ENCODE measurements at places on chromosomes 6 and 20.

DNA sequence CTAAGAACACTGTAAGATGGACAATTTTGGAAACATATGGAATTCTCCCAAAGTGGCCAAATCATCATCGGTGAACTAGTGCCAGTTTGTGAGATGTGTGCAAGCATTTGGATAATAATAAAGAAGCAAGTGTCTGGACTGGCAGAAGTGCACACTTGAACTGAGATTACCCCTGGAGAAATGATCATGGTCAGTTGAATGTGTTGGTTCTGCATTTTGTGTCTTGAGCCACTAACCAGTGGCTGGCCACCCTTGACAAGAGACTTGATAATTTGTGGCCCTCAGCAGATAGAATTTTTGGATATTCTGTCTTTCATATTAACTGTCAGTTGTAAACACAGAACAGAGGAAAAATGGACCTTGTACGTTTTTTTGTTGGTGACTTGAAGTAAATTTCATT, 37.4 kb downstream of the CITED2 start:
- H3K4me1 ChIP-seq: no peaks in the 10 kb centered on the region
- no peak overlapping the region for H3K27ac ChIP-seq
- DNase-seq: no peak
- no peaks in the 10 kb centered on the region for H3K27me3 ChIP-seq
- H3K36me3 ChIP-seq: no peaks in the 10 kb centered on the region

DNA sequence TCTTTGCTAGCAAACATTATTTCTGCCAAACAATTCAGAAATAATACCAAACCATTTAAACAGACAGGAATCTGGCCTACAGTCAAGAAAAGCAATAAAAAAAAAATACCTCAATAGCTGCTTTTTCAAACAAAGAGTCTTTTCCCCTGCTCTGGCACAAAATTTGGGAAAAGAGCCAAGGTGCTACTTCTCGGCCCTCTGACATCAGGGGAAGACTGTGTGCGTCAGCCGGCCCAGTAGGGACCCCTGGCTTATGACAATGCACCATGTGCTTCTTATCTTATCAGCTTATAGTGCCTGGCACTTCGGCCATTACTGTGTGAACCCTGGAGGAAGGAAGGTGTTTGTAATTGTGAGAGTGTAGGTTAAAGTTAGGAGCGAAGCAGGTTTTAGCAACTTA, 89.4 kb downstream of the PDE10A start:
- H3K27me3 ChIP-seq: no peaks in the 10 kb centered on the region
- no peak for DNase-seq
- H3K4me3 ChIP-seq: no peak overlapping the region
- H3K27ac ChIP-seq: peak overlapping the region; percentile 93
- H3K36me3 ChIP-seq: peaks cover 2% of the 10 kb centered on the region

- no peaks in the 10 kb centered on the region for H3K4me1 ChIP-seq
- no peak overlapping the region for H3K4me3 ChIP-seq
- no peak overlapping the region for H3K27ac ChIP-seq
Measured at GRCh38 chr20:36663031-36663430, 17.0 kb upstream of the SLA2 start.

- H3K27me3 ChIP-seq: peaks cover 13% of the 10 kb centered on the region
- H3K27ac ChIP-seq: no peak overlapping the region
Measured at GRCh38 chr6:29986179-29986781, 43.9 kb downstream of the HLA-A start.

DNA sequence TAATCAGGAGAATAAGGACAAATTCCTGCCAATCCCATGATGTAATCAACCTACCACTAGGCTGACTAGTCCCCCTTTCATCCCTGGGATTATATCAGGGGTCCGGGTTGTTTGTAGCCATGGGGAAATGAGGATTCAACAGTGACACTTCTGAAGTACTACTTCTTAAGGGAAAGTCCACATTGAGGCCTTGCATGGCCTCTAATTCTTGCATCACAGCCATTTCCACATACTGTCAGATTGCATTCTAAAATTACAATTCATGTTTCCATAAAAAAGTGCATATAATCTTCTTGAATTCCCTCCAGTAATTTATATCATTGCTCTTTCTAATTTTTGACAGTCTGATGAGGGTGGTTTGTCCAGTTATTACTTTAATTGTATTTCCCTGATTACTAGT, 184.2 kb downstream of the PHF3 start:
- H3K27ac ChIP-seq: no peak overlapping the region
- peaks cover 3% of the 10 kb centered on the region for H3K4me1 ChIP-seq
- no peak for DNase-seq
- no peaks in the 10 kb centered on the region for H3K27me3 ChIP-seq
- H3K36me3 ChIP-seq: no peaks in the 10 kb centered on the region

- H3K36me3 ChIP-seq: peaks cover 12% of the 10 kb centered on the region
- H3K4me3 ChIP-seq: no peak overlapping the region
- no peaks in the 10 kb centered on the region for H3K4me1 ChIP-seq
- no peak for DNase-seq
- H3K27me3 ChIP-seq: peaks cover 18% of the 10 kb centered on the region
Measured at GRCh38 chr20:58482416-58482815, 32.8 kb downstream of the APCDD1L start.

DNA sequence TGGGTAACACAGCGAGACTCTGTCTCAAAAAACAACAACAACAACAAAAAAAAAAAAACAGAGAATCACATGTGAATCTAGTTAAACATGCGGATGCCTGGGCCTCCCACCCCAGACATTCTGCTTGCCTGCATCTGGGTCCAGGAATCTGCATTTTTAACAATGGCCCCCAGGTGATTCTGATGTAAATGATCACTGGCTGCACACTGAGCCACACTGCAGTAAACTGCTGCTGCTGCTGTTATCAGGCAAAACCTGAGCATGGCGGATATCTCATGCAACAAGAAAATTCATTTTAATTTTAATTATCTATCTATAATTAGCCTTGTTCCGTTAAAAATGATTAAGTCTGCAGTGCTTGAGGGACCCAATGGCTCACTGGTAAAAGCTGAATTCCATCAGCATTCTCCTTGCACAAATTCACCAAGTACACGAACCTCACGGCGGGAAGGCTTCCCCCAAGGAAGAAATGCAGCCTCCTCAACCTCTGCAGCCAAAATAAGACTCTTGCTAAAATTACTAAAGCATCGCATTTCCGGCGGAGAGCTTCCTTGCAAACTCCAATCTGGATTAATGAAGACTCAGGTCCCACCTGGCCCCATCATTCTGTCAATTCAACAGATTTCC, 81.6 kb upstream of the SNX9 start:
- H3K4me1 ChIP-seq: no peaks in the 10 kb centered on the region
- no peaks in the 10 kb centered on the region for H3K36me3 ChIP-seq
- H3K27ac ChIP-seq: no peak overlapping the region
- H3K4me3 ChIP-seq: no peak overlapping the region
- DNase-seq: no peak
- H3K27me3 ChIP-seq: peaks cover 6% of the 10 kb centered on the region

DNA sequence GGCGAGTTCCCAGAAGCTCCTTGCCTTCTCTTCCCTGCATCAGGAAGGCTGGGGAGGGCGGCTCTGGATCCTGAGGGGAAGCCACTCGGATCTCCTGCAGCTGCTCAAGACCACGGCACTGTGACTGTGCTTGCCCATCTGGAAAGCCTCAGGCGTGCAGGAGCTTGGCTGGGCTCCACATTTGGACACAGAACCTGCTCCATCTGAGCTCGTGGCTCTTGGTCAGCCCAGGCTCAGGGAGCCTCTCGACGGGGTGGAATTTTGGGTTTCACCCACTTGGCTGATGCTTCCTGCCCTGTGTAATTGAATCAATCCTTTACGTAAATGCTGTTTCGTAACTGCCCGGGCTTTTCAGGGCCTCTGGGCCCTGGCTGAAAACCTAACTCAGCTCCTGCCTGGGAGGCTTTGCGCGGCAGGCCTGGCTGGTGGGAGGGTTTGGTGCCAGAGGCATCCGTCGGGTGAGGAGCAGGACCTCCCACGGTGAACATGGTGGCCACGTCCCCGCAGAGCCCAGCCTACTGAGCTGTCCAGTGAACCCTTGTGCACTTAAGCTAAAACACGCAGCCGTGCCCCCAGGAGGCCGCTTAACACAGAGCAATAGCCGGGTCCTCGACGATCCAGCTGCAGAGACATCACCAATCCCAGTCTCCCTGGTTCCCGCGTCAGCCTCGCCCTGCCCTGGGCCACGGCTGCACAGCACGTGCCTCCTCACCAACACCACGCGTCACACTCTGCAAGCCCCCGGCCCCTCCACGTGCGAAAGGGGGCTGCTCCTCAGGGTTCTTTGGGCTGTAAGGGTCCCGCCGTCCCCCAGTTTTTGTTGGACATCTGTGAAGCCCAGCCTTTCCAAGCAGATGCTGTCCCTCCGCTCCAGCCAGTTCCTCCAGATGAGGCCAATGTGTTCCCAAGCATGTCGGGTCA, 241.0 kb downstream of the DLL1 start:
- DNase-seq: no peak
- H3K27ac ChIP-seq: no peak overlapping the region
- H3K4me3 ChIP-seq: no peak overlapping the region

GRCh38 chr20:1801929-1802306, 93.3 kb upstream of the SIRPA start:
- H3K4me1 ChIP-seq: peaks cover 16% of the 10 kb centered on the region
- no peaks in the 10 kb centered on the region for H3K36me3 ChIP-seq
- peak overlapping the region; percentile 81 for H3K4me3 ChIP-seq
- H3K27ac ChIP-seq: no peak overlapping the region
- H3K27me3 ChIP-seq: peaks cover 49% of the 10 kb centered on the region

- H3K4me1 ChIP-seq: no peaks in the 10 kb centered on the region
- peaks cover 24% of the 10 kb centered on the region for H3K27me3 ChIP-seq
- no peak overlapping the region for H3K4me3 ChIP-seq
- H3K36me3 ChIP-seq: no peaks in the 10 kb centered on the region
- DNase-seq: no peak
Measured at GRCh38 chr20:60477958-60478357, 519.7 kb downstream of the CDH26 start.

GRCh38 chr20:25675161-25675560, 21.5 kb downstream of the ZNF337 start:
- H3K27ac ChIP-seq: peak overlapping the region; percentile 35
- no peaks in the 10 kb centered on the region for H3K4me1 ChIP-seq
- H3K36me3 ChIP-seq: peaks cover 39% of the 10 kb centered on the region
- no peak for DNase-seq
- no peak overlapping the region for H3K4me3 ChIP-seq
